Pulmonary artery endothelial cell (primary cell): ENCODE measurements at places on chromosomes 3 and 15.

DNA sequence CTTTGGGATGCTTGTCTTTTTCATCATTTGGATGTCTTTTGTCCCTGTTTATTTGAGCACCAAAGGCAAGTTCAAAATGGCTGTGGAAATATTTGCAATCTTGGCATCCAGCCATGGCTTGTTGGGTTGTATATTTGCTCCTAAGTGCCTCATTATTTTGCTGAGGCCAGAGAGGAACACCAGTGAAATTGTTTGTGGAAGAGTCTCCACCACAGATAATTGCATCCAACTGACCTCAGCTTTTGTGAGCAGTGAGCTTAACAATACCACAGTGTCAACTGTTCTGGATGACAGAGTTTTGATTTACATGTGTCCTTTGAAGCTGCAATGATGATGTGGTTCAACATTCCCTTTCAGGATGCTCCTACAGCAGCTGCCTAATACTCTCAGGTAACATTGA is 83.0 kb upstream of the KCNAB1 start:
- no peak for DNase-seq

GRCh38 chr3:23028294-23028693 is 174.8 kb upstream of the UBE2E2 start:
- DNase-seq: no peak

DNA sequence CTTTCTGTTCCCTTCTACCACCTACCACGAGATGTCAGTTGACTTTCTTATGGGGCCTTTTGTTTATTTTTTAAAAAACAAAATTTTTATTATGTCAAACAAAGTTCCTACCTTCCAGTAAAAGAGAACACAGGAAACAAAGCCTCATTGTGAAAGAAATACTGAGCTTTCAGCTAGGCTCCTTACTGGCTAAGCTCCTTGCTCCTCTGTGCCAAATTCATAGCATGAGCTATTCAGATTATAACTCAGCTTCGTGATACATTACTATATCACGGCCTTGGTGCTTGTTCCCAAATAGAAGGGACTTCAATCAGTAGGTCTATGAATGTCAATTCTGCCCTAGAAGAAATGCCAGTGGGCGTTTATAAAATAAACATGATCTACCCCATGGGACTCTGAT is 145.8 kb upstream of the CHRM5 start:
- no peak for DNase-seq

GRCh38 chr15:75584121-75584520 is 5.0 kb upstream of the PTPN9 start:
- DNase-seq: no peak

- no peak for DNase-seq
Observed at GRCh38 chr3:48141604-48142137, 46.5 kb downstream of the CDC25A start.

GRCh38 chr3:47425959-47426358 is 45.1 kb downstream of the PTPN23 start:
- DNase-seq: no peak

- DNase-seq: no peak
Observed at GRCh38 chr15:92178911-92179310, 214.8 kb upstream of the ST8SIA2 start.

DNA sequence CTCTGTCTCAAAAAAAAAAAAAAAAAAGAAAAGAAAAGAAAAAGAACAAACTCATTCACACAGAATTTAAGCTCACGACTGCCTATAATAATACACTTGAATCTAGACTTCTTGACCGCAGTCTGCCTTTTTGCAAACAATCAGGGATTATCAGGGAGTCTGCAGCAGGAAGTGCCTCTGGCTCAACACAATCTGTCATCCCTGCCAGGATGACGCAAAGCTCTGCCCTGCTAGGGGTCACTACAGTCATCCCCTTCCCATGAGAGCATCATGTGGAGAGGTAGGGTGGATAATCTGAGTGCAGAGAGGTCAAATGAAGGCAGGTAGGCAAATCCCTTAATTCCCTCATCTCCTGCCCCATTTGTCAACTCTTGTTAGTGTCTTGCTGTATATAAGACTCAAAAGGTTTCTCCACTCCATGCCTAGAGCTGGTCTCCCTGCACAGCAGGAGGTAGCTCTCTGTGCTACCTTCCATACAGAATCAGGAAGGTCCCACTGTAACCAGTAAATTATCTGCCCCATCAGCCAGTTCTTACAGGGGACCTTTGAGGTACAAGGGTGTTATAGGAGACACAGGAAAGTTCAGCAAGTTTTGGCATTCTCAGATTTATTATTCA is 4.2 kb downstream of the UBAP1L start:
- DNase-seq: peak; percentile 88

GRCh38 chr15:88621789-88622604 is 857 bp downstream of the AEN start:
- no peak for DNase-seq

DNA sequence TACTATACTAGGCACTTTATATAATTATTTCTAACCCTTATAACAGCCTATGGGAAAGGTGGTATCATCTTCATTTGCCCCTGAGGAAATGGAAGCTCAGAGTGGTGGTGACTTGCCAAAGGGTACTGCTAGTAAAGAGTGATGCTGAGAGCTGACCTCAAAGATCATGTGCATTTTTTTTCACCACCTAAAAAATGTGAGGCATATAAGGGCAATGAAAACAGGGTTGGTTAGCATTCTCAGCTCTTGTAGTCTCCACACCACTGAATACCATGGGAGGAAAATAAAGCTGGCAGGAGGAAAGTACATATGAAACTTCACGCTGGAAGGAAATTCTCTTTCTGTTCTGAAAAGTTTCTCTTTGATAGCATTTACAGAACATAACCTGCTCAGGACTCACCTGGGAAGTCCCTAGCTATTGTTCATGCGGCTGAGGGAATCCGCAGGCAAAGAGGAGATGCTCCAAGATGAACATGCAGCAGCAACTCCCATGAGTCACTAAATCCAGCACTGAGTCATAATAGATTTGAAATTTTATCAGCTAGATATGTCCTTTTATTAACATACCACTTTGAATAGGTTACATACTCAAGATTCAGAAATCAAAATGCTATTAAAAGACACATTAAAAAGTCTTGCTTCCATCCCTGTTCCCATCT is 17.3 kb downstream of the FAIM start:
- DNase-seq: no peak

DNA sequence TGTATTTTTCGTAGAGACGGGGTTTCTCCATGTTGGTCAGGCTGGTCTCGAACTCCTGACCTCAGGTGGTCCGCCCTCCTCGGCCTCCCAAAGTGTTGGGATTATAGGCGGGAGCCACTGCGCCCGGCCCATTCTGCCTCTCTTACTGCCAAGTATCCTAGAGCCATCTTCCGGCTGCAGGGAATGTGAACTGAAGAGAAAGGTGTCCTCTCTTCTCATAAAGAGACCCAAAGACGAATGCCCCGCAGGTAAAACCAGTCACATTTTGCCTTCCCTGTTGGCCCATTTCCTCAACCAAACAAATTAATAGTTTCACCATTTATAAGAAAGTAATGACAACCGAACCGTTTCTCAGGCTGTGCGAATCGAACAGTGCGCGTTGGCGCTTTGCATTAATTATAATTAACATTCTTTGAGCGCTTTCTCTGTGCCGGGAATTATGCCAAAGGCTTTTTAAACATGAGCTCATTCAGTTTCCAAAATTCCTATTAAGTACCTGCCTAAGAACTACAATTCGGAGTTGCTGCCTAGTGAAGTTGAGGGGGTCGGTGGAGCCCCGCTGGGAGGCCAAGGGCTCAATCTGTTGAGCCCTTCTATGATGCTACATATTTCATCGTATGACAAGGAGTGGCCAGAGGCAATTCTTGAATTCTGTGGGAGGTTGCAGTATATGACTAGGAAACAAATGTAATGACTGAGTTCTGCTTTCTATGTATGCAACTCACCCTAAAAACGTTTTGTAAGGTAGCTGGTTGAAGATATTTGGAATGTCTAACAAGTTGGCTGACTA is 819 bp upstream of the RPL24 start:
- no peak for DNase-seq

DNA sequence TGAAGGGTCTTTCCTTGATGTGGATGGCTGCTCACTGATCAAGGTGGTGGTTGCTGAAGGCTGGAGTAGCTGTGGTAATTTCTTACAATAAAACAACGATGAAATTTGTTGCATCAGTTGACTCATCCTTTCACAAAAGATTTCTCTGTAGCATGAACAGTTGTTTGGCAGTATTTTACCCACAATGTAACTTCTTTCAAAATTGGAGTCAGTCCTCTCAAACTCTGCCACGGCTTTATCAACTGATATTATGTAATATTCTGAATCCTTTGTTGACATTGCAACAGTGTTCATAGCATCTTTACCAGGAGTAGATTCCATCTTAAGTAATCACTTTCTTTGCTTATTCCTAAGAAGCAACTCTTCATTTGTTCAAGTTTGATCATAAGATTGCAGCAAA is 252.6 kb downstream of the UBE2E2 start:
- no peak for DNase-seq

DNA sequence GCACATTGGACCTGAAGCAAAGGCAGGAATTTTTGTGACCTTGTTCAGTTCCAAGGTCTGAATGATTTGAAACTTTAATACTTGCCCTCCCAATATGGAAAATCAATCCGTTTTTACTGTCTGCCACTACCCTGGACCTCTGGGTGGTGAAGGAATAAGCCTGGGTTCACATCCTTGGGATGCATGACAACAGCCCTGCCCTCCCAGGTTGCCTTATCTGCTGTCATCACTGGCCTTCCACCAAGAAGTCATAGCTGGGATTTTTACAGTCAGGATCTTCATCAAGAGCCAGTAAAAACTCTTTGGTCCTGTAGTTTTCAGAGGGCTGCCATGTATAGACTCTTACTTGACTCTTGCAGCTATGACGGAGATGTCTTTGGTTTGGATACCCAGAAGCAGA is 128.6 kb downstream of the MYLK start:
- no peak for DNase-seq

DNA sequence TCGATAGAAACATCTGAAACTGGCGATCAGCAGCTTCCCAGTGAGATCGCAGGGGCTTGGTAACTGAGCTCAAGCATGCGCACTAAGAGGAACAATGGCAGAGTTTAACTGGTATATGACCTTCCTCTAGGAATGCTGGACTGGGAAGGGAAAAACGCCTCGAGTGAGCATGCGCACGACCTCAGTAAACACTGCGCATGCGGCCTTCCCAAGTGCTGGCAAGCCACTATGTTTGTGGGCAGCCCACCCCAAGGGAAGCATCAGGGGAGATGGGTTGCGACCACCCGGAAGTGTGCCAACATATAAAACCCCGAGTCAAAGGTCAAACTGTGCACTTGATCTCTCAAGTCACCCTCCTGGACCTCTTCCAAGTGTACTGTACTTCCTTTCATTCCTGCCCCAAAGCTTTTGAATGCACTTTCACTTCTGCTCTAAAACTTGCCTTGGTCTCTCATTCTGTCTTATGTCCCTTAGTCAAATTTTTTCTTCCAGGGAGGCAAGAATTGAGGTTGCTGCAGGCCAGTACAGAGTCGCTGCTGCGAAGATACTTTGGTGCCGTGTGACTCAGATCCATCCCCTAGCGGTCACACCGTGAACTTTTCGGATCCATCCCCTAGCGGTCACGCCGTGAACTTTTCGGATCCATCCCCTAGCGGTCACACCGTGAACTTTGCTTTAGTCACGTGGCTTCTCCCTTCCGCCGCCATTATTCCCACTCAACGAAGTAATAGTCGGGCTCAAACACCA is 243.3 kb downstream of the FAM43A start:
- DNase-seq: no peak

DNA sequence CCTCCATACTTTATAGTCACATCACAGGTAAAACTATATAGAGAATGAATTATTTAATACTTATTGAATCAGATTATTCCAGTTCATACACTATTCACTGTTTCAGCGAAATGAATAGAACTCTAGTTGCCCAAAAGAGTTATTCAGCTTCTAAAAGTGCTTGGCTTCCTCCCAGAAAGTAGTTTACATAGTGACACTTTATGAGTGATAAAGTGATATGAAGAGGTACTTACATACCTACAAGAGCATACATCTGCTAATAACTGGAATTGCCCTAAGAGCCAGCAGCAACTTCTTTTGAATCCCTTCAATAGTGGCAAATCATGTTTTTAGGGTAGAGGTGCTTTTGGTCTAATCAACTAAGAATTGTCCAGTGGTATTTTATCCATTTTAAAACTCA is 635.1 kb upstream of the AGTR1 start:
- DNase-seq: no peak

DNA sequence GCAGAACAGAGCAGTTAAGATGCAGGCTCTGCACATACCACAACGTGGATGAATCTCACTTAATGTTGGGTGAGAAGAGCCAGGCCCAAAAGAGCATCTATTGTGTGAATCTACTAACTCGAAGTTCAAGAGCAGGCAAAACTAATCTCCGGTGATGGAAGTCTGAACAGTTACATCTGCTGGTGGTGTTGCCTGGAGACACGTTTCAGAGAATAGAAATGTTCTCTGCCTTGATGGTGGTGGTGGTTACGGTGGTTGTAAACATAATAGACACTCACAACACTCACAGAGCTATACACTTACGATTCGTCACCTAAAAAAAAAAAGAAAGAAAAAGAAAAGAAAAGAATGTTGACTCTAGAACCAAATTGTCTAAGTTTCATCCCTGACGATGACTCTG is 86.8 kb downstream of the LIPC start:
- no peak for DNase-seq

DNA sequence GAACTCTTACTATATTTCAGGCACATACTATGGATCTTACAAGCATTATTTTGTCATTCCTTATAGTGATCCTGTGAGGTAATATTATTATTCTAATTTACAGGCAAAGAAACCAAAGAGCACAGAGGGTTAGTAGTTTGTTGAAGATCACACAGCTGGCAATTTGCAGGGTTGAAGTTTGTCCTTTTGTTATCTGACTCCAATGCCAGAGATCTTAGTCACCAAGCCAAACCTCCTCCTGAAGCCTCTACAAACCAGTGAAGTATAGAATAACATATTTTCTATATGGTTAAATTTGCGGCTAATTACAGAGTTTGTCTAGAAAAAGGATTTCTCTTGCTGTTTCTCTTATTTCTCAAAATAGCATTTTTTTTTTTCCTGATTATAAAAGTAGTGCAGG is 11.2 kb downstream of the ISLR2 start:
- DNase-seq: no peak

- no peak for DNase-seq
Observed at GRCh38 chr3:137770835-137771399, 6.8 kb downstream of the SOX14 start.

DNA sequence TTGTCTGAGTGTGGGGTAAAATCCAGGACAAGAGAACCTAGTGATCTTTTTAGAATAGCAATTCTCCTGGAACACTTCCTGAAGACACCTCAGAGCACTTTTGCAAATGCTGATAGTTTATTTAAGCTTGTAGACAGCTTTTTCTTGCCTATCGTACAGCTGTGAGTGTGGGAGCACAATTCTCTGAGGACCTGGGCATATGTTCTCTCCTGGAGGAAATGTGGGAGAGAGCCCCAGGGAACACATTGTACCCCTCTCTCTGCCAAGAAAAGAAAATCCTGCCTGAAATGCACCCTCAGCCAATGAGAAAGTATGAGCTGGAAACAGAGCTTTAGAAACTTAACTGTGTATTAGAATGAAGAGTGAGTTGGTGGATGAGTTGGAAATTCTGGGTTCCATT is 308.3 kb upstream of the SEMA6D start:
- DNase-seq: no peak
